ENCODE measurements at places on chromosomes 3 and 15.

GRCh38 chr15:27458345-27459084 lies 487.5 kb downstream of the GABRG3 start:
- DNase-seq: no peak

DNA sequence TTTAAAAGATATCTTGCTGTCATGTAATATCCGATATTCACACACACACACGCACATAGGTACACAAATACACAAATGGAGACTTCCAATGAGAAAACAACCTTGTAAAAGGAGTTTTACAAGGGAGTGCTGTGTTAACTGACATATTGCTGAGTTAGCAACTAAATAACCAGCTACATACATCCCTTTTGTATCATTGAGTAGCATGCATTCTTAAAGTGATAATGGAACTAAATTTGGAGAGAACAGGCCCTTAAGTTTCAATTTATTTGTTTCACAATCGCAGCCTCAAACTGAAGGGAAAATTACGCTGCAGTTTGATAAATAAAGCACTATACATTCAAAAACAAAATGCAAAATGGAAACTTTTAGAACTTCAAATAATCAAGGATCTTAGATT lies 1046.0 kb upstream of the NR2F2 start:
- no peak for DNase-seq

DNA sequence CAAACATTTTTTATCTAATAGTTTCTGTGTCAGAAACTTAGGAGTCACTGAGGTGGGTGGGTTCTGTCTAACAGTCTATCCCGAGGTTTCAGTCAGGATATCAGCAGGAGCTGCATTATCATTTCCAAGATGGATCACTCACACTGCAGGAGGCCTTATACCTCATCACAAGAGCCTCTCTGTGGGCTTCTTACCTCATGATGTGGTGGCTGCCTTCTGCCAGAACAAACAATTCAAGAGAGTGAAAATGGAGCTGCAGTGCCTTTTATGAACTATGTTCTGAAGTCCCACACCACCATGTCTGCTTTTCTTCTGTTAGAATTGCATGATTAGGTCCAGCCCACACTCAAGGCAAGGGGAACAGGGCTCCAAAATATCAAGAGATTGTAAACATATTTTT lies 27.9 kb downstream of the RFX7 start:
- no peak for DNase-seq

GRCh38 chr3:73056014-73056844 lies 5.2 kb upstream of the EBLN2 start:
- DNase-seq: no peak

- DNase-seq: no peak
These were observed 87.0 kb downstream of the TMEM108 start for GRCh38 chr3:133125171-133125570.

GRCh38 chr3:142866841-142867631 lies 21.8 kb downstream of the PCOLCE2 start:
- no peak for DNase-seq

GRCh38 chr3:187661267-187661666 lies 8.9 kb downstream of the SST start:
- no peak for DNase-seq

DNA sequence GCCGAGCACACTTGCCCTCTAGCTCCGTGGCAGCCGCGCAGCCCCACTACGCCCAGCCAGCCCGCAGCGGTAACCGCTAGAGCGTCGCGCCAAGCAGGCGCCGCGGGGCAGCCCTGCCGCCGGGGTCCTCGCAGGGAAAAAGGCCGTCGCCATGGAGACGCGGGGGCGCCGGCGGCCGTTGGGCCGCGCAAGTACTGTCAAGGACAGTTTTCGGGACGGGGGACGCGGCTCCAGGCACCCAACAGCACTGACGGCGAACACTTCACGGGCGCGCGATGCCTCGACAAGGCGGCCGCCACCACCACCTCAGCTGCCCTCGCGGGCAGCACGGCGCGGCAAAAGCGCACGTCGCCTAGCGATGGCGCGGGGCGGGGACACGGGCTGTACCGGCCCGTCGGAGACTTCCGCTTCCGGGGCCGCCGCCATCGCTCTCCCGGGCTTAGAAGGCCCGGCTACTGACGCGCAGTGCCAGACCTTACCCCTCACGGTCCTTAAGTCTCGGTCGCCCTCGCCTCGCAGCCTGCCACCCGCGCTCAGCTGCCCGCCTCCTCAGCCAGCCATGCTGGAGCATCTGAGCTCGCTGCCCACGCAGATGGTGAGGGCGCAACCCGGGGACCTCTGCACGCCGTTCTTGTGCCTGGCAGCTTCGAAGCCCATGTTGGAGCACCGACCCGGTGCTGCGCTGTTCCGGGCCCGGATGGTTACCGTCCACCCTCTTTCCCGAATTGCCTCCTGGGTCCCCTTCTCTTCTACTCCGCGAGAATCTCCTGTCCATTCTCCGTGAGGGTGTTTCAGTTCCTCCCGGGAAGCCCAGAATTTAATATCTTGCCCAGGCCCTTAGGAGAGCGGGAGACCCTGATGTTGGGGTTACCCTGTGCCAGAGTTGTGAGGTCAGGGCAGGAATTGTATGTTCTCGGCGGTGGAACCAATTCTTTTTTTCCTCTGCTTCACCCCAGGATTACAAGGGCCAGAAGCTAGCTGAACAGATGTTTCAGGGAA lies at the start of the genes GLT8D1 and SPCS1:
TSS of gene GLT8D1 (minus strand) at position 104 of the 999 bp plus-strand sequence. CDS start 5,331 bp downstream, outside the sequence.
TSS of gene SPCS1 (plus strand) at position 419 of the 999 bp plus-strand sequence. CDS start at position 560, 141 bp downstream.
- peak; percentile 80 for DNase-seq

DNA sequence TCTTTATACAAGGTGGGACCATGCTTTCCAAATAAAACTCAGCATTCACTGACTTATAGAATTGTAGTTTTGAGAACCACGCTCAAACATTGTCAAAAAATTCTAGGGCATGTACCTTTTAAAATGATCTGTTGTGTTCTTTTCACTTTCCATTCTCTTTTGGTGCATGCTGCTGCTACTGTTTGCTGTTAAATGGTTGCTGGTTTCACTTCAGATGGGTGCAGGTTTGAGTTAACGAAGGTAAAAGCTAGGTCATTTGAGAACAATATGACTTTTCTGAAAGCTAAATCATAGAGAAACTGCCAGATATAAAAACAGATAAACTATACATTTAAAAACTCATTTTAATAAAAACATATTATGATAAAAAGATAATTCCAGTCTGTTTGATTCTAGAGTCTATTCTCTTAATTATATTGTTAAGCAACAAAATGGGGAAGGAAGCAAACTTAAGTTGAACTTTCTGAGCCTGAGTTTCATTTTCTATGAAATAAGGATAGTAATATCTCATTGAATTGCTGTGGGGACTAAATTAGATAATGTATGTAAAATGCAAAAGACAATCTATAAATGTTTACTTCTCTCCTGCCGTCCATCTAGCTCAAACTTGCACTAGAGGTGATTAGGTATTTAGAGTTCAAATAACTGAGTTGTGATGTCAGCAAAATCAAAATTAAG lies 82.4 kb downstream of the OXSM start:
- DNase-seq: no peak

DNA sequence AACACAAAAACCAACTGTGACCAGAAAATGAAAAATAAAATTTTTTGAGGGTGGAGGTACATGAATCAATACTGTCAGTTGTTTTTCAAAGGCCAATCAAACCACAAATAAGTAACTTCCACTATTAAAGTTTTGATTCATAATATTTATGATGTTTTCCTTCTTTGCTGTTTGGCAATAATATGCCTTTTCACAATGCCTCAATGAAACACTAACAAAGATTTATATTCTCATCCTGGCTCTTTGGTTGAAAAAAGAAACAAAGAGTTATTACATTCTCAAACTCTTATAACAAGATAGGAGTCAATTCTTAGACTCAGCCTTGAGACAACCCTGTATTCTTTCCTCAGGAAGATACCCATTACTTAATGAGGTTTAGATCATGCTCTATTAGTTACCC lies 63.1 kb downstream of the C3orf70 start:
- no peak for DNase-seq

DNA sequence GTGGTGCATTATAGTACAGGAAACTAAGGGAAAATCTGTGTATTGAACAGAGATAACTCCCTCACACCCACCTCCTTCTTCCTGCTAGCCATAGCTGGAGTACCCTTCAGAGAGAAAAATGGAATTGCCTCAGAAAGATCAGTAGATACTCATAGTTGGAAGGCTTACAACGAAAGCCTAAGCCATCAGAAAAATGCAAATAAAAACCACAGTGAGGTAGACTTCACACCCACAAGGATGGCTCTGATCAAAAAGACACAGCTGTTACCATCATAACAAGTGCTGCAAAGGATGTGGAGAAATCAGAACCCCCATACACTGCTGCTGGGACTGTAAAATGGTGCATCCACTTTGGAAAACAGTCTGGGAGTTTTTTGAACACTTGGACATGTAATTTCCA lies 7.4 kb upstream of the DLG1 start:
- no peak for DNase-seq

- no peak for DNase-seq
These were observed 235.6 kb downstream of the EDEM1 start for GRCh38 chr3:5423076-5423475.

DNA sequence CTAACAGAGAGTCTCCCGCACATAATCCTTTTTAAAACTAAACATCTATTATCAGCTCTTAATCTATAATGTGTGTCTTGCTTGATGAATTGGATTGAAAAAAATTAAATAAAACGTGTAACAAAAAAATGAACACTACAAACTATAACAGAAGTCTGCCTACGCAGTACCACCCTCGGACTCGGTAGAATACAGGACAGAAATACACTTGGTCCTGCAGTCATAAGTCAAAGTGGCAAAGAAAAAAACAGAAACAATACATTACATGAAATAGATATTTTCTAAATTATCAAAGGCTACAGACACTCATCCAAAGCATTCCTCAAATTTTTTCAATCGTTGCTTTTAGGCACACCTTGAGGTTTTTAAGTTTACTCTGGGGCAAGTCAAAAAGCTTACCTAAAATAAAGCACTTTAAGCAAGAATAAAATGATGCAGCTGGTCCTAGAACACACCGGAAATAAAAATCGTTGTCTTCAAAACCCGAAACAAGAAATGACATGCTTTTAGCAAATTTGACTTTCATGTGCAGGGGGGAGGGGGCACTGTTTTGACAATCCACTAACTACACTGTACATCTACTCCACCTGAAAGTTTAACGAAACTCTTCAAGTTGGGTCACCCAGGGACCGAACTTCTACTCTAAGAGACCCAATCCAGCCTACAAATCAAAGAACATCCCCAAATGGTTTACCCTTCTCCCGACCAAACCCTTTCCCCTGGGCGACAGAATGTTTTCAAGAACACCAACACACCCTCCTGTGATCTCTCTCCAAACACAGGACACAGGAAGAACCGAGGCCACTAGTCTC lies 1.3 kb downstream of the ADAM10 start:
- no peak for DNase-seq

DNA sequence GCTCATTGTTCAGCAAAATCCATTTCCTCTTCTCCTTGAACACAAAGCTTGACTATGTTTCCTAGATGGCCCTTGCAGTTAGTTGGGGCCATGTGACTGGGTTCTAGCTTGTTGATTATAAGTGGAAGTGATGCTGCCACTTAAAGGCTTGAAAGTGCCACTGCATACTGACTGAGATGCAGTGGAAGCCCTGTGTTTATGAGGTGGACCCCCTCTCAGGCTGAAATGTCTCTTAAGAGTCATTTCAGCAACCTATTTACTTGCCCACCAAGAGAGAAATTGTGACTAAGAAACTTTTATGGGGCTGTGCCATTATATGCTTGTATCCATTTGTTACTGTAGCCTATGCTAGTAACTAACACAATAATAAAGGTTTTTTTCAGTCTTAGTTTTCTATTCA lies 8.4 kb upstream of the ANP32A start:
- no peak for DNase-seq

- no peak for DNase-seq
These were observed 1178.7 kb downstream of the ROBO1 start for GRCh38 chr3:78588906-78589621.

- no peak for DNase-seq
These were observed 1049.1 kb downstream of the FHIT start for GRCh38 chr3:60202052-60202726.

- DNase-seq: no peak
These were observed 26.2 kb downstream of the RBPMS2 start for GRCh38 chr15:64749167-64749566.

DNA sequence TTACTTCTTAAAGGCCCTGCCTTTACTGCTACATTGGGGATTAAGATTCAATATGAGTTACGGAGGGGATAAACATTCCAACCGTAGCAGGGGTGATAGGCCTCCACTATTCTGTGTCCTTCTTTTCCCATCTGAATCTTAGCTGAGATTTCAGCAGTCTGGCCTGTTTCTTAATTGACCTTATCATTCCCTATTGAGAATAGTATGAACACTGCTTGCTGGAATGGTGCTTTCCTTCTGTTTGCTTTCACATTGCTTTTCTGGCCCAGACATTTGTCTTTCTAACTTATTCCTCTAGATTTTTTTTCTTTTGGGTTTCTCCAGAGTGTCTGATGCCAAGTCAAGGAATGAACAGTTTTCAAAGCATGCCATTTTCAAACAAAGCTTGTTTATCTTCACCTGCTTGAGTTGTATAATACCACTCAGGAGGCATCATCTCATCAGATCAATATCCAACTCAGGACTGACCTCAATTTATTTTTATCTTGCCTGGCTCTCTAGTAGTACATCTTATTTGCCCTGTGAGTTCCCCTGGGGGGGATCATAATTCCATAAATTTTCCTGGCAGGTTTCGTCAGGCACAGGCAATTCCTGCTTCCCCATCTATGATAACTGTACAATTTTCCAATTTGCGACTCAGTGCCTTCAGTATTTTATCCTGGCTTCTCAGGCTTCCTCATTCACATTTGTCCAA lies 161.1 kb upstream of the STT3B start:
- DNase-seq: no peak

GRCh38 chr3:185200639-185201038 lies 47.8 kb upstream of the C3orf70 start:
- DNase-seq: no peak

- no peak for DNase-seq
These were observed 70.1 kb upstream of the GLCE start for GRCh38 chr15:69090197-69090948.

DNA sequence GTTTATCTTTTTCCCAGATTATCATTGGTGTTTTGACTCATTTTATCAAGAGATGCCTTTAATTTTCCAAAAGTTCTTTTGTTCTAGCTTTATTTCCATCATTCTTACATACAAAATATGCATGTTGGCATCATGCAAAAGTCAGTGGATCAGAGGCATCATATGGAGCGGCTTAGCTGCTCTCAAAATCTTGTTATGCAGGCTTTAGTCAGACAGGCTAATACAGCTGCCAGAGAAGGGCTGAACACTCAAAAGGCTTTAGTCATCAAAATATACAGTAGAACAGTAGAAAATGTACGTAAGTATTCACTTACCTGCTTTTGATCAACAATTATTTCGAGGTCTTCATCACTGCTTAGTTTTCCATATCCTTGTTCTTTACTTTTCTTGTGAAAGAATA lies 65.5 kb downstream of the PEX5L start:
- no peak for DNase-seq

DNA sequence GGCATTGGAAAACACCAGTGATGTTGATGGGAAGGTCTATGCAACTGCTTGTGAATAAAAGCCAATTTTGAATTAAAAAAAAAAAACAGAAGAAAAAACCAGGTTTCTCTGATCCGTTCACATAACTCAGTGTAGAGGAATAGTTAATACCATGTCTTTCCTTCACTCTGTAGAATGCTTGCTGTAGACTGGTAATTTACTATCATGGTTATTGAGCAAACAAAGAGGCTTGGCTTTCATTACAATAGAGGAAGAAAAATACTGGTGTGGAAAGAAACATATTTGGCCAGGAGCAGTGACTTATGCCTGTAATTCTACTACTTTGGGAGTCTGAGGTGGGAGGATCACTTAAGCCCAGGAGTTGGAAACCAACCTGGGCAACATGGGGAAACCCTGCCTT lies 41.1 kb downstream of the GATM start:
- DNase-seq: no peak

All from activated T-helper 9 cell treated with anti-CD3 and anti-CD28 coated beads, Interleukin-2, amount 50 U/mL, for 16 hours (primary cell).